Right ventricle myocardium inferior (tissue), 1 donor: ENCODE measurements at places on chromosomes 3 and 15. TPM values are rescaled to one million over a fixed set of nuclear protein-coding genes. Genes with fewer than 3 reads are reported as not detected.

ALS2CL gene
- 36.9 TPM for total RNA-seq

TAGLN3 gene
- not detected for total RNA-seq

SIDT1 gene
- 0.62 TPM for total RNA-seq

TRA2B gene
- total RNA-seq = 44.2 TPM

ZPLD1 gene
- total RNA-seq = not detected

C3orf62 gene
- 2.1 TPM for total RNA-seq

SPATA12 gene
- total RNA-seq = not detected
